ENCODE measurements at places on chromosomes 2 and 18.

DNA sequence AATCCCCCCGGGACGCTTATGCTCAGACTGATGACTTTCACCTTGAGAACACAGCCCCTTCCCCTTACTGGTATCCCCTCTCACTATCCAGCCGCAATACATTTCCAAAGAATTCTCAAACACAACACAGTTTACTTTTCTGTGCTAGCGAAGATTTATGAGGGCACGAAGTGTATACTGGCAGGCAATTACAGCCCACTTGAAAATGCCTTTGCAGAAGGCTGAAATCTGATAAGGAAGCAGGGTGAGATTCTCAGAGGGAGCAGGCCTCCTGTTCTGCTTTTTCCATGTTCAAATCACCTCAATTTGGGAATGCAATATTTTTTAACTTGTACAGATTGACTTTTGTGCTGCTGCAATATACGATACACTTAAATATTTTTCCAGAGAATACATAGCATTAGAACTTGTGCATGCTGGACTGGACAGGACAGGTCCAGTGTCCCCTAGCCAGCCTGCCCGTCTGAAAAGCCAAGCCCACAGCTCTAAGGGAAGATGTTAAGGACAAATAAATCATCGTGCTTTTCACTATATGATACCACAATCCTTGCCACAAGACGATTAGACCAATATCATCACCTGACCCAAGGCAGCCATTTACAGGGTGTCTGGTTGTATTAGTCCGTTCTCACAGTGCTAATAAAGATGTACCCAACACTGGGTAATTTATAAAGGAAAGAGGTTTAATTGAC, 262.1 kb downstream of the EPHA4 start:
- no peak for DNase-seq

GRCh38 chr18:75211953-75212750, 1.6 kb downstream of the TSHZ1 start:
- peak; percentile 31 for DNase-seq

GRCh38 chr2:216341121-216341520, 31.2 kb downstream of the MARCHF4 start:
- no peak for DNase-seq

DNA sequence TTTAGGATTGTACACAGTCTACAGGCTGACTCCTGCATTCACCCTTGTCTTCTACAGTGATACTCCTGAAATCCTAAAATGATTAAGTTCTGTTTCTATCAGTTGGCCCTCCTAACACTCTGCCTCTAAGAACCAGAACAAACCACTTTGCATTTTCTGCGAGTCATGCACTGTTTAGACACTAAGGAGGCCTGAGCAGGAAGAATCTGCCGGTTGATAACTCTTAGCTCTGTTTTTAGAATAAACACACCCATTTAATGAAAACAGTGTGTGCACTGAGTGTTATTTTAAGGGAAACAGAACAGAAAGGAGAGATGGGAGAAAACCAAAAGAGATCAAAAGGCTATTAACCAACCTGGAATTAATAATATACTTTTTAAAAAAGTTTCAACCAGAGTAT, 22.9 kb upstream of the SSB start:
- DNase-seq = no peak

DNA sequence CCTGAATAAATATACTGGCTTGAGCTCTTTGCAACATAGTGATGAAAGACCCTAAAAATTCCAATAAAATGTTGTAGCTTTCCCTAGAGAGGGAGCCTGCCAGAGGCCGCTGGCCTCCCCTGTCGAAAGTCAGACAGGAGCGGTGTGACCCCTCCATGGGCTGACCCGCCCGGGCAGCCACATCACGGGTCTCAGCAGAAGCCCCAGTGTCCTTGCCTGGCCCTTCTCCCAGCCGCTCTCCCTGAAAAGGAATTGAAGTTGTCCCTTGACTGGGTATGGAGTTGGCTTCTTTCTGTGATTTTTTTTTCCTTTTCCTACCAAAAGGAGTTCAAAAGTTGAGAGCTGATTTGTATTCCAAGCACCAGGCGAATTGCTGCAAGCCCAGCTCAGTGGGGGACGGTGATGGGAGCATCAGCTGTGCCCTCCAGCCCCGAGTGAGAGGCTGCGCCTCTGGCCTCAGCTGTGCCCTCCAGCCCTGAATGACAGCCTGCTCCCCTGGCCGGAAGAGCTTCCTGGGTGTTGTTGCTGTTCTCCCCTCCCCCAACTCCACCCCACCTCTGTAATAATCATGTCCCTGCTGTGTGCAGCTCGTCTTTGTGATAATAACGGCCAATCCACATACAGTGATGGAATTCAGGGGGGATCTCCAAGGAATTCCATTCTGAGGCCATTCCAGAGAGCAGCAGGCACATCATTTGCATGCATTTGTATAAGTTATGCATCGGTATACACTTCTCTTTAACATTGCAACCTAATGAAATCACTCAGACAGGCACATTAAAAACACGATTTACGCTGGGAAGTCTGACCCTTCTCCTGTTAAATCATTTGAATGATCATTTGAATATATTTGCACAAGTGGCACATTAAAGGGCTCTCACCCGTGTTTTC, 501.0 kb downstream of the EIPR1 start:
- no peak for DNase-seq

- DNase-seq = no peak
Measured at GRCh38 chr2:17355608-17356329, 162.5 kb downstream of the RAD51AP2 start.

- no peak for DNase-seq
Measured at GRCh38 chr2:105299290-105299689, 30.2 kb downstream of the TGFBRAP1 start.

GRCh38 chr2:121873864-121874263, 118.4 kb downstream of the TSN start:
- DNase-seq = no peak

- no peak for DNase-seq
Measured at GRCh38 chr2:159144776-159145614, 141.5 kb downstream of the WDSUB1 start.

DNA sequence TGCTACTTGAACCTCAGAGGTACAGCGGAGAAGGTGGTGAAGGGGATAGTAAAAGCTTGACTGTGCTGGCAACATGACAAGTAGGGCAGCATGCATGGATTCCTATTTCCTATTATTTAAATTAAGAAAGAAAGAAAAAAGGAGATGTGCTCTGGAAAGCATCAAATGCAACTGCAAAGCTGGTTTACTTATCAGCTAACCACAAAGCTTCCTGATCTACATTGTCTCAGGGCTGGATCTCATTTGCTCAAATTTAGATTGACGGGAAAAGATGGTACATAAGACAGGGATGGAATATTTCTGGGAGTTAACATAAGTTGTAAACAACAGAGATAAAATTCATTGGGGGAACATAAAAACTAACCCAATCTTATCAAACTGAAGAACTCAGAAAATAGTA, 178.0 kb downstream of the RIT2 start:
- no peak for DNase-seq

- DNase-seq = no peak
Measured at GRCh38 chr18:37261246-37261840, 304.3 kb downstream of the CELF4 start.

DNA sequence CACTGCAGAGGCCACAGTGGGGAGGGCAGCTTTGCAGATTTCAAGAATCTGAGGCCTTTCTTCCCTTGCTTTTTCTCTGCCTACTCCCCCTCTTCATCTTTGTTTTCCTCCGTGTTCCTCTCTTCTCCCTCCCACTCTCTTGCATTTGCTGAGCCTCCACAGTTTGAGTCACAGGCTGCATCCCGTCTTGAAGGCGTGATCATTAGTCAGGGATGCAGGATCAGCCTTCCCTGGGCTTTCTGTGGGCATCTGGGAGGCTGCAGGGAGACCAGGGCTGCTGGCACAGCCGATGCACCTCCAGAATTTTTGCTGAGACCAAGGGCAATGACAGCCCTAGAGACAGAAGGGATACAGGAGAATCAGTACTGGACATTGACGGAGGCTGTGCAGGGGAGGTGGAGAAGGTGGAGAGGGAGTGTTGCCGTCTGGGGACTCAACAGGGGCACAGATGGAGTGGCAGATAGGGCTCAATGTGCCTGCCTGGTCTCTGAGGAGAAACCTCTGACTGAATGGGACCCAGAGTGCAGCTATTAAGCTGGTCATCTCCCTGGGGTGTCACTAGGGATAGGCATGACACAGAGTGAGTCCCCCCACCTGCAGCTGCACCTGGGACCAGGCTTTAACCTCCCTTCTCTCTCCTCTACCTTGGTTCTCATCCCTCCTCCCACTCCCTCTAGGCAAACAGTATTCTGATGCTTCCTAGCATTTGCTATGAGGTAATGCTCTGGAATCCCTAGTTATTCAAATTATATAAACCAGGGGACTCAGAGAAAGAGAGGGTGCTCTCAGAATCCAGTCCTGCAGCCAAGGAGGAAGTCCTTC, 29.0 kb upstream of the DNAJC27 start:
- DNase-seq = no peak

DNA sequence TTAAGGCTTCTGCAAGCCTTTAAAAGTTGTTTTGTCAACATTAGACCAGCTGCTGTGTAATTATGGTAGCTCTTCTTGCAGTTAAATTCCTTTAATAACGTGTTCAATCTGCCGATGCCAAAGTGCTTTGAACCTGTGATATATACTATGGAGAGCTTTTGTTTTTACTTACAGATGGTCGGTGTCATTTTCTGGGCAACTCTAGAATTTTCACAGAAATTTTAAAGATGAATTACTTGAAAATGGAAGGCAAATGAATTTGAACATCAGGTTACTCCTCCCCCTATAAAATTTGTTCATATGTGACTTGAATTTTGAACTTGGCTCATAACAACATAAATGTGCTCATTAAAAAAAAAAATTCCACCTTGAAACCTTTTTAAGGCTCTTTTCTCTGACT, 23.0 kb downstream of the LYPD6 start:
- no peak for DNase-seq

DNA sequence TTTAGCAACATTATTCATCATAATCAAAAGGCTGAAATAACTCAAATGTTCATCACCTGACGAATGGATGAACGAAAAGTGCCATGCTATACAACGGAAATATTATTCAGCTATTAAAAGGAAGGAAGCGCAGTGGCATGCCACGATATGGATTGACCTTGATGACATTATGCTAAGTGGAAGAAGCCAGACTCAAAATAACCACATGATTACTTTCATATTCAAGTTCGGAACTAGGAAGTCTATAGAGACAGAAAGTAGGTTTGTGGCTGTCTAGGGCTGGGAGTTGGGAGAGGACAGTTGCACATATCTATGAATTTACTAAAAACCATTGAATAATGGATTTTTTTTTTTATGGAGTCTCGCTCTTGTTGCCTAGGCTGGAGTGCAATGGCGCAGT, 13.4 kb upstream of the PDIA6 start:
- DNase-seq = no peak

GRCh38 chr18:28113271-28114029, 63.5 kb downstream of the CDH2 start:
- no peak for DNase-seq

DNA sequence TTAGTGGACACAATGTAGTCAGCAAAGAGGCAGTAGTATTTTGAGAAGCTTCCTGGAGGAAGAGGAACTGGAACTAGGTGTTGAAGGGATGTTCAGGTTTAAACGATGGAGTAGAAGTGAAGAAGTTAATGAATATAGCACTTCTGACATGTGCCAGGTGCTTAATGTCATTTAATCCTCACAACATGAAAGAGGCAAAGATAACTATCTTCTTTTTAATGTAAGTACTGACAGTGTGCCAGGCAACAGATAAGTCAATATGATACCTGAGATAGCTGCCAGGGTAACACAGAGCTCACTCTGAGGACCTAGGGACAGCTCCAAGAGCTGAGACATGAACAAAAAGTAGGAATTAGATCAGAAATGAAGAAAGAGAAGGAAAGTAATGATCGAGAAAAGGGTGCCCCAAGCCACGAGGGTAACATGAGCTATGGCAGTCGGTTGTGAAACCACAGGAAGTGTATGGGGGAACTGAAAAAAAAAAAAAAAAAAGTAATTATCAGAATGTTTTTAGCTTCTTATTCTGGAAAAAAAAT, 140.7 kb downstream of the RNF144A start:
- no peak for DNase-seq

- no peak for DNase-seq
Measured at GRCh38 chr2:32485399-32485798, 128.6 kb downstream of the BIRC6 start.

GRCh38 chr2:200617156-200618053, 31.6 kb downstream of the AOX1 start:
- no peak for DNase-seq

DNA sequence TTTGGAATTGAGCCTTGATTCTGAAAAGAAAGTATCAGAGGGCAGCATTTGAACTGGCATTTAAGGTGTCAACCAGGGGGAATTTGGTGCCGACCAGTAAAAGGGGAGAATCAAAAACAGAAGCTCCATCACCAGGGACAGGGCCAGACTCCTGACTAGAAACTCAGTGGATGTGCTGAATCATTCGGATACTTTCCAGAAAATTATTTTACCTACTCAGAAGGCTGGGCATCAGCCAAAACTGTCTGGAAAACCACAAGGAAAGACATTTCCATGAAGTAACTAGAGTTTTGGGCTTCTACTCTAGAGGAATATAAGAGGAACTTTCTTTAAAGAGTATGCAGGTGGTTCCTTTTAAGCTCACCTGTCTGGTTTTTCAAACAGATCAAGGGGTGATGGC, 756.6 kb downstream of the RNF144A start:
- no peak for DNase-seq

GRCh38 chr2:162926907-162927306, 88.3 kb upstream of the KCNH7 start:
- DNase-seq = no peak

- no peak for DNase-seq
Measured at GRCh38 chr2:156398176-156398575, 38.0 kb upstream of the GPD2 start.

GRCh38 chr2:20034821-20035220, 16.6 kb downstream of the LAPTM4A start:
- no peak for DNase-seq
